Stimulated activated naive CD4-positive, alpha-beta T cell treated with Interleukin-2 at 50 U/mL for 16 hours (primary cell): ENCODE measurements at places on chromosomes 3 and 15.

- no peak for DNase-seq
Observed at GRCh38 chr15:59892985-59893384, 111.1 kb upstream of the FOXB1 start.

- DNase-seq = no peak
Observed at GRCh38 chr15:57134851-57135250, 216.4 kb downstream of the TCF12 start.

DNA sequence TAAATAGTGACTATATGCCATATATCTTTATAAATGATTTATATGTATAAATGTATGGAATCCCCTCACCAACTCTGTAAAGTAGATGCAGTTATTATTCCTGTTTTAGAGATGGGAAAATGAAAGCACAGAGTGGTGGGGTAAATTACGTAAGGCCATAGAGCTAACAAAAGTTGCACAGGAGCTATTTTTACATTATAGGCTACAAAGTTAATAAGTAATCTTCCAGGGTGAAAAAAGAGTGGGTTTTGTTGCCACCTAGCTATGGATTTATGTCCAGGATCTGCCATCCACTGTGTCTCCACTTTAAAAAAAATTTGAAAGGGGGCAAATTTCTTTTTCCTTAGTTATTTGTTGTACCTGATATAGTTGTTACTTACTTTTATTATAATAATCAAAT, 235.7 kb downstream of the MCTP2 start:
- DNase-seq = no peak

GRCh38 chr15:89090791-89091626, 2.8 kb downstream of the ABHD2 start:
- peak; percentile 36 for DNase-seq
